ENCODE measurements at places on chromosomes 12 and 14. TPM values are rescaled to one million over a fixed set of nuclear protein-coding genes. Genes with fewer than 3 reads are reported as not detected.

GALNT8 gene
- total RNA-seq: not detected

- no peak for DNase-seq
Observed at GRCh38 chr12:78719721-78720120, 144.9 kb upstream of the SYT1 start.

TMPRSS12 gene
- not detected for total RNA-seq

DNA sequence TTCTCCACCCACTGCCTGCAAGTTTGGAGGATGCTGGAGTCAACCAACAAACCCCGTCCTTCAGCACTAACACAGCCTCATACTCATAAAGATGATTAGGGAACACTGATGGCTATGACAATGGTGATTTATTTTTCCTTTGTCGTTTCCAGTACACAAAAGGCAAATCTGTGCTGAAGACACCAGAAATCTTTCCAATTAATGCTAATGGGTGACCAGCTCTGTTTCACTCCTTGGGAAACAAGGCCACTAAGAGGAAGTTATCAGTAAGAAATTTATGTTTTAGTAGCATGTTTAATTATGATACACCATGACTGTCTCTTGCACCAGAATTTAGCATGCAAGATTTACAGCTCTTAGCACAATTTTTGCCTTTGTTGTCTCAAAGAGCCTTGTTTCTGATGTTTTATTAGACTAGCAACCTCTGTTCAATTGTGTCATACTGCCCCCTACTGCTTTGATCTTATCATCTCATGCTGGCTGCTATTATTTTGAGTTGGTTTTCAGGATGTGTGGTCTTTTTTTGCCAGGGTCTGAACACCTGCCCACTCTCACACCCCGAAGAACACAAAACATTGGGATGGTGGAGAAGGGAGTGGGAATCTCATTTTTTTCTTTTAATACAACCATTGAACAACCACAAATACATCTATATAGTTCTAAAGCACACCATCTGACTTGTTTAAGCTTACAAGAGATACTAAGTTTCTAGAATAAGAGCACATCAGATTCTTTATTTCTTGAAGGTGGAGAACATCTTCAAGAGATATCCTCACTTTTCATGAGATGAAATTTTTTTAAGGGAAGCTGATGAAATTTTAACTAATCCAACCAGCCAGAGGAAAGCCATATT, 160.9 kb downstream of the SPTSSA start:
- DNase-seq: no peak

- no peak for DNase-seq
Observed at GRCh38 chr12:122185494-122186082, 2.7 kb downstream of the LRRC43 start.

GRCh38 chr14:36226164-36226563, 49.6 kb upstream of the PTCSC3 start:
- no peak for DNase-seq

DNA sequence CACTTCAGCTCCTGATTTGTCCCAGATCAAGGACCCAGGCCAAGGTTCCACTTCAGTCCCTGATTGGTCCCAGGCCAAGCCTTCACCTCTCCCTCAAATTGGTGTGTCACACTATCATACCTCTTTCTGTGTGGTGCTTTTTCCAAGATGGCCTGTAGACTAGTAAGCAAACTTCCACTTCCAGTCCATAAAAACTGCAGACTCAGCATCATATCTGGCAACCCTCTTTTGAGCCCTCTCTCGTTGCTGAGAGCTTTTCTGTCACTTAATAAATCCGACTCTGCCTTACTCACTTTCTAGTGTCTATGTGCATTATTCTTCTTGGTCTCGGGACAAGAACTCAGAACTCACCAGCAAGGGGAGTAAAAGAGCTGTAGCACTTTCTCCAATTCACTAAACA, 1395.1 kb downstream of the LRFN5 start:
- no peak for DNase-seq

DNA sequence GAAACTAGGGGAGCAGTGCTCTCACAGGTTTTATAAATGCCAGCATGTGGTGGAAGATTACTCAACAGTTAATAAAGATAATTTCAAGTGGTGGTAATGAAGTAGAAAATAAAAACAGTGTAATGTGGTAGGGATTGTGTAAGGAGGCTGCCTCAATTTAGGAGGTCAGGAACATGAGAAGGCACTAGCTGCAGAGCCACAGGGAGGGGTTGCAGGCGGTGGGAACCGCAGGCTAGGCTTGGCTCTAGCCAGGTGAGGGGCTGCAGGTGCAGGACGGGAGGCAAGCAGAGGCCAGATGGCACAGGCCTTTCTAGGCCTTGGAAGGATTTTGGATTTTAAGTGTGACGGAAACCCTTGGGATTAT, 768 bp downstream of the METTL25 start:
- DNase-seq: no peak

TEAD4 gene
- 47.6 TPM for total RNA-seq

KRT3 gene
- not detected for total RNA-seq

AHNAK2 gene
- 223 TPM for total RNA-seq

GRCh38 chr12:11798856-11799501, 149.5 kb downstream of the ETV6 start:
- DNase-seq: no peak

KLHDC1 gene
- total RNA-seq: 1.3 TPM

- no peak for DNase-seq
Observed at GRCh38 chr14:52873694-52874093, 77.2 kb downstream of the FERMT2 start.

DNA sequence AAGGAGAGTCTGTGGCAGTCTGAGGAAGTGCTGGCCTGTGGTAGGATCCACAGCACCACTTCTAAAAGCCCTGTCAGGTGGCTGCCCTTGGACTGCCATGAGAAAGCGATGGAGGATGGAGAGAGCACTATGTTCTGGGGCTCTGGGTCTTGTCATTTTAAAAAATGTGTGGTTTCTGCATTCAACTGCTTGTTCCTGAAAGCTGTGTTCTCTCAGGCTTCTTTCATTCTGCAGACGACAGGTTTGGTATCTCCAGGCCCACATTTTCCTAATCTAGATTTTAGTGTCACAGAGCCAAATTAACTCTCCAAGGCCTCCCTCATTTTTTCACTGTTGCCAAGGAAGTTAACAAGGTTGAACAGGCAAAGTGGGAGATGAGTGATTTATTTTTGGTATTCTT, 10.5 kb downstream of the OVCH1 start:
- no peak for DNase-seq

LBHD2 gene
- not detected for total RNA-seq

DNA sequence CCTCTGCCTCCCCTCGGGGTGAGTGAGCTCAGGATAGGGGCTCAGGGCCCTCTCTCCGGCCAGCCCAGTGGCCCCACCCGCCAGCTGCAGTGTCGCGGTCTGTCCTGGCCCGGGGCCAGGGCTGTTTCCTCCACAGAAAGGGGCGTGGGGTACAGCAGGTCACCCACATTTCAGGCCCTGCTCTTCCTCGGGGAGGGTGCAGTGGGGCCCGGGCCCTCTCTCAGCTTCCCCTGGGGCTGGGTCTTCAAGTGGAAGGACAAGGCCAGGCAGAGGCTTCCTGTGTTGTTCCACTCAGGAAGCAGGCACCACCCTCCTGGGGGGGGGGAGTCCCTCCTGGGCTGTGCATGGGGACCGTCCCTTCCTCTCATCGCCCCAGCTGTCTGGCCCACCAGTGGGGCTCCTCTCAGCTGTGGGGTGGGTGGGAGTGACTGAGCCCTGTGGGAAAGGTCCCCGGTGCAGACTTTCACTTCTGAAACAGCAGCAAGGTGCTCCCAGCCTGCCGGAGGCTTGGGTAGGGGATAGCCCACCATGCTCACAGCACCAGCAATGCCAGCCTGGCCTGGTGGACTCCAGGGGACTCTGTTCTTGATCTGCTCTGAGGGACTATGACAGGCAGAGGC, 3.7 kb downstream of the GPR132 start:
- DNase-seq: no peak

GRCh38 chr12:69719336-69720316, 19.0 kb upstream of the RAB3IP start:
- no peak for DNase-seq

DNA sequence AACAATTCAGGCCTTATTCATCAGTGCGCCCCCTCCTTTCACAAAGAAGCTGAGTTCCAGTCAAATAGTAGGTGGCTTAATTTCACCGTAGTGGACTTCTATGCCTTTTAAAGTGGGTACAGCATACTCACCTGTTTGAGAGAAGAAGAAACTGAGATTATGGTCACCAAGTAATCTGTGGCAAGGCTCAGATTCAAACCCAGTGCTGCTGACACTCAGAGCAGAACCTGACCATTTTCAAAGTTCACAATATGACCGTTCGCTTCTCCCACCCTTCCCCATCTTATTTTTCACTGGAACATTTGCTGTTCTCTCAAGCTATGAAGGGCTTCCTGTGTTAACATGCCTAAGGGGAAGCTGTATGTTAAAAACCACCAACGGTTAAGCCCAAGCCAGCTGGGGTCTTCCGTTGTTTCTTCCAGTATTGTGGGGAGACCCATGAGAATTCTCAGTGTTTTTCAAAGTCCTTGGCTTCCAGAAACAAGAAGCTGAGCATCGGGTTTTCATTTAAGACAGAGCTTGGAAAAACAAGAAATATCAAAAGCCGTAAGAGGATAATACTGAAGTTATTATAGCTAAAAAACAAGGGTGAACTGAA, 6.1 kb upstream of the PSMA6 start:
- DNase-seq: no peak

SYNDIG1L gene
- total RNA-seq: not detected

CCNK gene
- total RNA-seq: 47.8 TPM

KRT71 gene
- not detected for total RNA-seq

DNA sequence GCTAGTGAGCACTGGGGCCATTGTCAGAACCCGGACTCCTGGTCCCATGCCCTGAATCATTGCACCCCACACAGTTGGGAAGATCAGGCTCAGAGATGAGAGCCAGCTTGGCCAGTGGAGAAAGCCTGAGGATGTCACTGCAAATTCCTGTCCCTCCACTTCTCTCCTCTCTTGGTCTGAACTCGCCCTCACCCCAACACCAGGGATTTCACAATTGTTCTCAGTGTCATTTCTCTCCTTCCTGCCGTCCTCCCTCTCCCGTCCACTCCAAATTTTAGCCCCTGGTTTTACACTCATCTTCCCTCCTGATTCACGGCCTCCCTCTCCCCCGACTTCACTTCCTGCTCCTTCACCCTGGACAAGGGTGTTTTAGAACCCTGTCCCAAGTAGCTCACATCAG, 11.1 kb downstream of the KRT75 start:
- no peak for DNase-seq

DNA sequence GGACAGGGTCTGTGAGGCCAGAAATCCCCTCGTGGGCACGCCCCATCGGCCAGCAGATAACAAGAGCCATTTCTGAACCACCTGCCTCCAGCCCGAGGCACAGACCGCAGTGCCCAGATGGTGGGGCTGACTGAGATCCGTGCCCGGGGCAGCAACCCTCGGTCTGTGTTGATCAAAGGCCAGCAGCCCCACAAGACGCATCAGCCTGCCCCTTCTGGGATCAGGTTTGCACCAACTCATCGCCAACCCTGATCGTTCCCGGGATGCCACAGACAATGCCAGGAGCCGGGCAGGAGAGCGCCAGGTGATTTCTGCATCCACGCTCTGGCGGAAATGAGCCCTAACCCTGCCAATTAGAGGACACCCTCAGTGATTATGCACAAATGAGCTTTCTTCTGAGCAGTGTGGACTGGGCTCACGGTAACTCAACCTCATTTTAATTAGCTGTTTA, 64.5 kb downstream of the TESC start:
- no peak for DNase-seq

BCAT1 gene
- 5.8 TPM for total RNA-seq

- no peak for DNase-seq
Observed at GRCh38 chr12:96698521-96698920, 208.5 kb upstream of the NEDD1 start.

Measured in Panc1 (cell line).